ENCODE measurements at places on chromosomes 2 and 18. TPM values are rescaled to one million over a fixed set of nuclear protein-coding genes. Genes with fewer than 3 reads are reported as not detected.

DSG2 gene
- total RNA-seq: 1.6 TPM

RAPGEF4 gene
- 0.77 TPM for total RNA-seq

GRCh38 chr18:801137-801536, 10.9 kb downstream of the YES1 start:
- DNase-seq: no peak

DNA sequence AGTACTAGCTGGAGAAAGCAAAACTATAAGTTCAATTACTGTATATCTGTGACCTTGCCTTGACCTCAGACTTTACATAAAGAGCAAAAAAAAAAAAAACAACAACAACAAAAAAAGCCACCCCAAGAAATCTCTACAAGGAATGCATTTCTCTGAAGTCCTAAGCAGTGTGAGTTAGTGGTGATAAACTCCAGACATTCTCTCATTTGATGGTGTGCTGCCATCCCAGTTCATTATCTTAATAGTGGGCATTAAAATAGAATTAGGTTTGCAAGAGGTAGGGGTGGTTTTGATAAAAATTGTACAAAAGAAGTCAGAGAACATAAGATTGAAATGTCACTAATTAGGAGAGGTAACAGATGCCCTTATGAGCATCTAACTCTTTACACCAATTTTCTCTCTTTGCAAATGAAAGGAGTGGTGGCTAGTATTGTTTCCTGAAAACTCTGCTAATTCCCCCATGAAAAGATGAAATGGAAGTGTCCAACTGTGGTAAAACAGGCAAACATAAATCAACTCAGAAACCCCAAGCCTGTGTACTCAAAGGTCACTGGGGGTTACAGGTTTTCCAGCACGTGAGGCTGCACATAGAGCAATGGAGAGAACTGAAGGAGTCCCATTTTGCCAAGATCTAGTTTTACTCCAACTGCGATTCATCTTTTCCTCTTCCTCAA, 131.9 kb downstream of the MEIS1 start:
- DNase-seq: no peak

Measured in activated CD4-positive, alpha-beta T cell treated with anti-CD3 and anti-CD28 coated beads, Interleukin-2, amount 10 ng/mL, durations not matched to agents 7 days and 5 days (primary cell).